ENCODE measurements at places on chromosomes 11 and 22. TPM values are rescaled to one million over a fixed set of nuclear protein-coding genes. Genes with fewer than 3 reads are reported as not detected.
A peak's percentile ranks its signal among the peaks of the same experiment; 100 is the strongest.

Gene KDM4E
- total RNA-seq = not detected

Gene RAB36
- total RNA-seq = 1.3 TPM

DNA sequence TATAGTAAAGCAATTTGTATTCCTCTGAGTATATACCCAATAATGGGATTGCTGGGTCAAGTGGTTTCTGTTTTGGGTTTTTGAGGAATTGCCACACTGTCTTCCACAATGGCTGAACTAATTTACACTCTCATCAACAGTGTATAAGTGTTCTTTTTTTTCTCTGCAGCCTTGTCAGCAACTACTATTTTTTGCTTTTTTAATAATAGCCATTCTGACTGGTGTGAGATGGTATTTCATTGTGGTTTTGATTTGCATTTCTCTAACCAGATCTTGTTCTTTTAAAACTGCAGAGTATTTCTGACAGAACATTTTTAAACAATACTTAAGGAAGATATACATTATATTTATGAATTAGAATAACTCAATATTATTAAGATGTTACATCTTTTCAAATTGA is 1140.5 kb upstream of the CNTN5 start:
- no peaks in the 10 kb centered on the region for H3K4me1 ChIP-seq
- H3K36me3 ChIP-seq = no peaks in the 10 kb centered on the region
- DNase-seq = no peak
- no peak overlapping the region for H3K4me3 ChIP-seq

DNA sequence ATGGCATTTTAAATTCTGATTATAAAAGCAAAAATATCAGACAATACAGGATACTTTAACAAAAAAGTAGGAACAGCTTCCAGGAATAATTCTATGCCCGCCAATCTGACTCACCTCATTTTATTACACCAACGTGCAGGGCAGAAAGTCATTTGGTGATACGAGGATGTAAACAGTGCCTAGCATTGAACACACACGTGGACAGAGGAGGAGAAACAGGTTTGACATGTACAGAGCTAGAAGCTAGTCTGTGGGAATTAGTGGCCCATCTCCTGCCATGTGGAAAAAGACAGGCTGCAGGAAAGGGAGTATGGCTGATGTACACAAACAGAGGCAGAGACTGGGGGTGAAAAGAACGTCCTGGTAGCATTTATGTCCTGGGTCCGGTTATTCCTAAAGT is 9.0 kb upstream of the SPINDOC start:
- DNase-seq = no peak
- H3K4me1 ChIP-seq = no peaks in the 10 kb centered on the region
- no peaks in the 10 kb centered on the region for H3K36me3 ChIP-seq
- peaks cover 9% of the 10 kb centered on the region for H3K27me3 ChIP-seq
- no peak overlapping the region for H3K4me3 ChIP-seq
- no peak overlapping the region for H3K27ac ChIP-seq

- no peak overlapping the region for H3K27ac ChIP-seq
- no peak overlapping the region for H3K4me3 ChIP-seq
- no peak for DNase-seq
- H3K4me1 ChIP-seq = no peaks in the 10 kb centered on the region
- no peaks in the 10 kb centered on the region for H3K27me3 ChIP-seq
Observed at GRCh38 chr11:4134806-4135205, 40.2 kb downstream of the RRM1 start.

- H3K4me3 ChIP-seq = no peak overlapping the region
- no peaks in the 10 kb centered on the region for H3K4me1 ChIP-seq
- no peaks in the 10 kb centered on the region for H3K27me3 ChIP-seq
- DNase-seq = no peak
Observed at GRCh38 chr11:26792941-26793340, 71.1 kb upstream of the SLC5A12 start.

GRCh38 chr22:33110562-33111163 is 52.5 kb upstream of the SYN3 start:
- no peak overlapping the region for H3K4me3 ChIP-seq
- peaks cover 3% of the 10 kb centered on the region for H3K4me1 ChIP-seq
- H3K27ac ChIP-seq = no peak overlapping the region
- peaks cover 2% of the 10 kb centered on the region for H3K27me3 ChIP-seq
- DNase-seq = no peak
- no peaks in the 10 kb centered on the region for H3K36me3 ChIP-seq

DNA sequence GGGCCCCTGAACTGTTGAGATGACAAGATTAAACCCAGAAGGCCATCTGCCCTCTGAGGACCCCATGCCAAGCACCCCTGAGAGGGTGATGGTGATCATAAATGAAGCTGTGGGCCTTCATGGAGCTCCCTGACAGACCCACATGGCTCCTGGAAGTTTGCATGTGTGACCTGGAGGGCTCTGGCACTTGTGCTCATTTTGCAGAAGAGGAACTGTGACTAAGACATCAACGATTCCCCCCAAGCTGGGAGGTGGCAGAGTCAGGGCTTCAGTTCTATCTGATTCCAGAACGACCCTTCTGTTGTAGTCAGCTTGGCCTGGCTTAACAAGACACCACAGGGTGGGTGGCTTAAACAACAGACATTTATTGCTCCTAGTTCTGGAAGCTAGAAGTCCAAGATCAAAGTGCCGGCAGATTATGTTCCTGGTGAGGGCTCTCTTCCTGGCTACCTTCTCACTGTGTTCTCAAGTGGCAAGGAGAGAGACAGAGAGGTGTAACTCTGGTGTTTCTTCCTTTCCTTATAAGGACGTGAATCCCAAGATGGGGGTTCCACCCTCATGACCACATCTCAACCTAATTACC is 46.4 kb upstream of the CD82 start:
- DNase-seq = no peak
- H3K27me3 ChIP-seq = peaks cover 37% of the 10 kb centered on the region
- H3K4me3 ChIP-seq = no peak overlapping the region

GRCh38 chr22:40414838-40415505 is 44.6 kb downstream of the SGSM3 start:
- H3K36me3 ChIP-seq = peaks cover 30% of the 10 kb centered on the region
- peak overlapping the region; percentile 86 for H3K27ac ChIP-seq
- peaks cover 22% of the 10 kb centered on the region for H3K4me1 ChIP-seq
- DNase-seq = no peak
- no peaks in the 10 kb centered on the region for H3K27me3 ChIP-seq
- H3K4me3 ChIP-seq = no peak overlapping the region

Gene OR56B4
- total RNA-seq = not detected

DNA sequence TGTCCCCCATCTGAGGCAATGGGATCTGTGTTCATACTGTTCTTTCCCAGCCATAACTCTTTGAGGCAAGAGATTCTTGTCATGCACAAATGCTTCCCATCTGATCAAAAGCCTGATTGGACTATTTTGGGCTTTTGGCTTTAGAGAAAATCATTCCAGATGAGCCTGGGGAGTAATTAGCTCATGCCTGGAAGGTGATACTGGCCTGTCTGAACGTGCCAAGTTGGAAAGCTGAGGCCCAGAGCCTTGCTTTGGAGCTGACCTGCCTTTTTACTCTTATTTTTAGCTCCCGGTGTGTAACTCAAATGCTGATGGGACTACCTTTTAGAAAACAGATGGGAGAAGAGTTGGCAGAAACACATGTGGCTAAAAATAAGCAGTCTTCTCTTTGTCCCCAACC is 105.0 kb downstream of the DBX1 start:
- no peak overlapping the region for H3K27ac ChIP-seq
- peaks cover 3% of the 10 kb centered on the region for H3K27me3 ChIP-seq
- H3K4me1 ChIP-seq = no peaks in the 10 kb centered on the region
- no peak overlapping the region for H3K4me3 ChIP-seq

DNA sequence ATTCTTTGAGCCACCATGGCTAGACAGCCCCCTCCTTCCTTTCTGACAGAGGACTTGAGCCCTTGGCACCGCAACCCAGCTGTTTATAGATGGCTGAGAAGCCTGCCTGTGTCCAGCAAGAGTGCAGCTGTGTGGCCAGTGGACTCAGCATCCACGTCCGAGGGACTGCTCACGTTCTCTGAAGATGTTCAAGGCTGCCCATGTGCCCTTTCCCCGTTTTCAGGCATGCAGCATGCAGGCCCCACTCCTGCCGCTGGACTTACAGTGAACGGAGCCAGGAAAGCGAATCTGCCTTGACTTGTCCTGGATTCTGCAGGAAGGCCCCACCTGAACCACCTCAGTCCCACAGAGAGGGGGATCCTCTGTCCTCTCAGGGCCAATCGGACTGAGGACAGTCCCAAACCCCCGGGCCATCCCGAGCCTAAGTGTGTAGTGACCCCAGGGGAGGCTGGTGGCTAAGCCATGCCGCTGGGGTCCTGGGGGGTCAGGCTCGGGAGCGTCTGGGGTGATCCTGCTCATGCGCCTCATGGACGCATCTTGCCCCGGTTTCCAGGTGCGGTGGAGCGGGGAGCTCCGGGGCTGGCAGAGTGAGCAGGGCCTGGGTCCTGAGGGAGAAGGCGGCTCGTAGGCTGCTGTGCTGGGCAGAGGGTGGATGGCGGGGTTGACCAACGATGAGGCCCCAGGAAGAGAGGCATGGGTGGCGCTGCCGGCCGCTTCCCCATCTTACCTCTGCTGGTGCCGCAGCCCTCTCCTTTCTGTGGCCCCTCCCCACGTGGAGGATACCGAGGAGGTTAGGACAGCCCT is 170.7 kb downstream of the CTTN start:
- H3K4me3 ChIP-seq = no peak overlapping the region
- no peaks in the 10 kb centered on the region for H3K36me3 ChIP-seq
- H3K4me1 ChIP-seq = no peaks in the 10 kb centered on the region
- no peak for DNase-seq
- H3K27ac ChIP-seq = no peak overlapping the region

- peaks cover 2% of the 10 kb centered on the region for H3K27me3 ChIP-seq
- H3K4me3 ChIP-seq = no peak overlapping the region
- H3K27ac ChIP-seq = no peak overlapping the region
- no peaks in the 10 kb centered on the region for H3K4me1 ChIP-seq
- H3K36me3 ChIP-seq = no peaks in the 10 kb centered on the region
Observed at GRCh38 chr11:1556278-1556902, 15.7 kb downstream of the DUSP8 start.

- no peak overlapping the region for H3K4me3 ChIP-seq
- no peaks in the 10 kb centered on the region for H3K27me3 ChIP-seq
- peak; percentile 80 for DNase-seq
- peaks cover 12% of the 10 kb centered on the region for H3K36me3 ChIP-seq
- no peak overlapping the region for H3K27ac ChIP-seq
Observed at GRCh38 chr11:33065445-33066178, 26.2 kb downstream of the TCP11L1 start.

GRCh38 chr11:59188954-59189353 is 17.0 kb downstream of the DTX4 start:
- H3K36me3 ChIP-seq = no peaks in the 10 kb centered on the region
- peaks cover 10% of the 10 kb centered on the region for H3K4me1 ChIP-seq
- H3K4me3 ChIP-seq = no peak overlapping the region
- H3K27me3 ChIP-seq = peaks cover 9% of the 10 kb centered on the region
- no peak overlapping the region for H3K27ac ChIP-seq
- no peak for DNase-seq

Gene ESAM
- total RNA-seq = 0.97 TPM

DNA sequence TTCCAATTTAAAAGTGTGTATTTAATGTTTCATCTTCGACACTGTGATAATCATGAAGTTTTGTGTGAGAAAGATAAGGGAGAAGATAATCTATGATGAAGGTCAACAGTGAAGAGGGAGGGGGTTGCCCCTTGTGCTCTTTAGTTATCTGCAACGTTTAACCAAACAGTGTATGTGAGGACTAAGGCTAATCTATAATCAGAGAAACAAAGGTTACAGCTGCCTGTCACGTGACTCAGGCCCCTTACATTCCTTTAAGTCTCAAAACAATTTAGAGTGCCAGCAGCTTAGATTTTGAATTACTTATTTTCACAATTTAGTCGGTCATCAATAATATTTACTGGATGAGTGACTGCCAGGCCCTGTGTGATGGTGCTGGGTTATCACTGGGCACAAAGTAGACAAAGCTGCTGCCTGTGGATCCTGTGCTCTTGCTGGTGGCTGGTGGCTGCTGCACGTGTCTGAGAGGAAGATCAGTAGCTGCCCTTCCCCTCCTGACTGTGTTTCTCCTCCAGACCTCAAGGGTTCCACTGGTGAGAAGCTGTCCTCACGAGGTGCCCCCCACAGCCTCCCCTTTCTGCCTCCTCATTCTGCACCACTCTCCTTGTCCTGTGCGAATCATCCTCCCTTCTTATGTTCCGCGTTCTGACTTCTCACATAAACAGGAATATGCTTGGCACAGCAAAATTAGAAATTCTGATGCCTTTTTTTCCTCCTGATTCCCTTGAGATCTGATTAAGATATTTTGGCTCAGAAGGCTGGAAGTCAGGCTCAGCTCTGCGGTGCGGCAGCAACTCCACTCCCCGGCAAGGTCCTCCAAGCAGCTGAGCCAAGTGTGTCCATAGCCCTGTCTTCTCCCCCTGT is 331.1 kb upstream of the B3GAT1 start:
- H3K36me3 ChIP-seq = no peaks in the 10 kb centered on the region
- H3K4me3 ChIP-seq = no peak overlapping the region
- peaks cover 9% of the 10 kb centered on the region for H3K27me3 ChIP-seq
- peaks cover 4% of the 10 kb centered on the region for H3K4me1 ChIP-seq

Gene FAM181B
- not detected for total RNA-seq

- no peak overlapping the region for H3K27ac ChIP-seq
- peaks cover 11% of the 10 kb centered on the region for H3K27me3 ChIP-seq
- H3K4me1 ChIP-seq = no peaks in the 10 kb centered on the region
- H3K36me3 ChIP-seq = no peaks in the 10 kb centered on the region
- no peak for DNase-seq
Observed at GRCh38 chr11:78809931-78810541, 235.4 kb upstream of the NARS2 start.
